Left kidney (tissue), 8 donors: ENCODE measurements at places on chromosomes 16 and 17. TPM values are rescaled to one million over a fixed set of nuclear protein-coding genes. Genes with fewer than 3 reads are reported as not detected.

DNA sequence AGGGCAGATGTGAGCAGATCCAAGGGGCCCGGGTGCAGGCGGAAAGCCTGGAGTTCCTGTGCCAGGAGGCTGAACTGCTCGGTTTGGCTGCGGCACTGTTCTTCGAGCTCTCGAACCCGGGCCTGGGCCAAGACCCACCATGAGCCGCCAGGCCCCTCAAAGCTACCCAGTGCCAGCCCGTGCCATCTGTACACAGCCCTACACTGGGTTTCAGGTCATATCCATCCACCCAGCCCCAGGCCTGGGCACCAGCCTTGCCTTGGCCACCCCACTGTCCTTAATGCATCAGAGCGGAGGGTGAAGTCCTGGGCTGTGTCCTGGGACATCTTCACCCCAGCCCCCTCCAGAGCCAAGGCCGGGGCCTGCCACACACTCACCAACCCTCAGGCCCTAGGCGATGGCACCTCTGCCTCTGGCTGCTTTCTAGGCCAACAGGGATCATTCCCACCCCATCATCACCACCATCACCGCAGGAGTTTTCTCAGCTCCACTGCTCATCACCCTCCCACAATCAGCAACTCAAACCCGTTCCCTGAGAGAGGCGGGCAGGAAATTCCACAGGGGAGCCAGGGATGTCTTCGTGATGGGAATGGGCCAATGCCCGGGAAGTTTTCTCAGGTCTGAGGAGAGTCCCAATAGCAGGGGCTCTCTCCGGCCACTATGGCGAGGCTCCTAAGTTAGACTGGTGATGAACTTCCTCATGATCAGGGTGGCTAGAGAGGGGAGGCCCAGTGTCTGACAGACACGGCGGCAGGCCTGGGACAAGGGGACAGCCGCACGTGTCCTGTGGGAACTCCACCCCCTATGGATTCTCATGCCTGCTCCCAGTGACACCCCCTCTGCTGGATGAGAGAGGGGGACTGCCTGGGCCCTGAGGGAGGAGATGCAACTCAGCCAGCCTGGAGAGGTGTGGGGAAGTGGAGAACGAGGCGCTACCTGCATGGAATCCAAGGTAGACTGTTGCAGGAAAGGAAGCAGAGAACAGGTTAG, 9.1 kb downstream of the TSPOAP1 start:
- DNase-seq = no peak

- DNase-seq = no peak
These were observed 176.7 kb downstream of the C16orf95 start for GRCh38 chr16:87140211-87141200.

DNA sequence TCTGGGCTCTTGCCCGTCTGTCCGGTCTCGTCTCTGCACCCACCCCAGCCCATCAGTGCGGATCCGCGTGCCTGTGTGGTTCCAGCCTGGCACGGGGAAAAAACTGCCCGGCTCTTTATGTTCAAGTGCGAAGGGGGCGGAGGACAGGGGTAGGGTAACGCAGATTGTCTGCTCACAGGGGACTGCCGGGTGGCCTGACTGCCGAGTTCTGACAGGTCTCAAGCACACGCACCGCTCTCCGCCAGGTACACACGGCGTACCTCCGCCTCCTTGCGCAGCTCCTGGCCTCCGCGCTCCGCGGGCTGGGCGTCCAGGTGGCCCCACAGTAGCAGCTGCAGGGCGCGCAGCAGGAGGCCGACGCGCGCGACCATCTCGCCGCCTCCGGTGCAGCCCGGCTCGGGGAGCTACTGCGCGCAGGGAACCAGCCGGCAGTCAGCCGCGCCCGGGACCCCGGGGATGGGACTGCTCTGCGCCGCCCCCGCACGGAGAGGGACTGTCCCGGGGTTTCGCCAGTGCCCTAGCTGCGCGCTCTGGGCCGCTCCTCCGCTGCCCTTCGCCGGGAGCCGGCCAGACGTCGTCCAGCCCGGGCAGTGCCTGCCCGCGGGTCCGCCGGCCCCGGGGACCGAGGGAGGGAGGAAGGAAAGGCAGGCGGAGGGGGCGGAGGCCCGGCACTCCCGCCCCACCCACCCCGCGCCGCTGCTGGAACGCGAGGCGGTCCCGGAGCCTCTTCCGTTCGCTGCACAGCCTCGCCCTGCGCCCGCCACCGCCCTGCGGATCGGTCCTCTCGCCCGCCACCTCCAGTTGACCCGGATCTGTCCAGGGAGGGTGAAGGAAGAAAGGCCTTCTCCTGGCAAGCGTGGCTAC, at the start of gene MMP28:
MMP28 (minus strand) TSS at position 635 of the 864 bp plus-strand sequence; CDS start at position 371, 264 bp downstream.
- DNase-seq = no peak

ADGRG3 gene
- polyA plus RNA-seq = 0.18 TPM

SDK2 gene
- 9.3 TPM for polyA plus RNA-seq

GRCh38 chr17:77480509-77481215, 339.9 kb downstream of the SEC14L1 start:
- DNase-seq = no peak

DNA sequence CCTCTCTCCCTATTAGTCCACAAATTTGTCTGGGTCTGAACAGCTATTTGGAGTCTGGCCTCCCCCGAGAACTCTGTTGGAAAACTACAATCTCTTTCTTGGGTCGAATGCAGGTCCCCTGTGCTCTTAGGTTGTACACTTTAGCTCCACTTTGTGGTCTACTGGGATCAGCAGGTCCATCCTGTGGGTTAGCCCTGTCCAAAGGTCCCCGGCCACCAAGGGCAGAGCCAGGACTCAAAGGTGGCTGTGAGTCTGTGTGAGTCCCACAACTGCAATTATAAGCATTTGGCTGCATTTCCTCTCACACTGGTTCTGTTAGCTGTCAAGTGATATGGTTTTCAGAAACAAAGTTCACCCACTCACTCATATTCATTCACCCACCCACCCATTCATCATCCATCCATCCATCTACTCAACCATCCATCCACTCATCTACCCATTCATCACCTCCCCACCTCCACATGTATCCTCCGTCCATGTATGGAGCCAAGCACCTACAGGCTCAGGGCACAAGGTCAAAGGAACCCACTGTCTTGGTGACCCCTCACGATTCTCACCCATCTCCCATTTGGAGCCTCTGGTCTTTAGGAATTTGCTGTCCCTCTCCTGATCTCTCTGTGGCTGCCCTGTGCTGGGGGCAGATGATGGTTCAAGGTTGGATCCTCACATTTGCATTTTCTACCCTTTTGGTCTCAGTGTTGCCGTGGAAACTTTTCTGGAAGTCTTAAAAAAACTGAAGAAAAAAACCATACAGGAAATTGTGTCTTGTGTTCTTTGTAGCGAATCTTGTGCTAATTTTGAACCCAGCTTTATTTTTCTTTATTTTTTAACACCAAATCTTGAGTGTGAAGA, 45.8 kb downstream of the IRF8 start:
- DNase-seq = no peak

MYH8 gene
- 0.70 TPM for polyA plus RNA-seq

DNA sequence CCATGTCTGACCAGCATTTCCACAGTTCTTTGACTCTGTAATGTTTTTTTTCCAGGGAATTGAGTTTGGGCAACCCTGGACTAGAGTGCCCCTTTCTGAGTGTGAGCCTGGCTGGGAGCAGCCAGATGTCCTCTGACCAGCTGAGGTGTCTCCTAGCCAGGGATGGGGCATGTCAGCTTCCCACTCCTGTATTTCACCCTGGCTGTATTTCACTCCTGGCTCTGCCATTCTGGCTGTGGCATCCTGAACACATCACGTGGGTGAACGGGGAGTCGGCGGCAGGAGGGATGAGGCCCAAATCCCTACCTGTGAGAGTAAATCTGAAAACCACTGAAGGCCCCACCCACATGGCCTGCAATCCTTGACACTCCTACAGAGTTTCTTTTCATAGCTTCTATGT, 31.3 kb downstream of the KDM8 start:
- DNase-seq = no peak

RASD1 gene
- polyA plus RNA-seq = 0.73 TPM

NEUROD2 gene
- 0.08 TPM for polyA plus RNA-seq
